A172 (cell line): ENCODE measurements at places on chromosomes 12 and 14.
A peak's percentile ranks its signal among the peaks of the same experiment; 100 is the strongest.

GRCh38 chr14:44791730-44792129, 170.0 kb downstream of the KLHL28 start:
- DNase-seq = no peak

DNA sequence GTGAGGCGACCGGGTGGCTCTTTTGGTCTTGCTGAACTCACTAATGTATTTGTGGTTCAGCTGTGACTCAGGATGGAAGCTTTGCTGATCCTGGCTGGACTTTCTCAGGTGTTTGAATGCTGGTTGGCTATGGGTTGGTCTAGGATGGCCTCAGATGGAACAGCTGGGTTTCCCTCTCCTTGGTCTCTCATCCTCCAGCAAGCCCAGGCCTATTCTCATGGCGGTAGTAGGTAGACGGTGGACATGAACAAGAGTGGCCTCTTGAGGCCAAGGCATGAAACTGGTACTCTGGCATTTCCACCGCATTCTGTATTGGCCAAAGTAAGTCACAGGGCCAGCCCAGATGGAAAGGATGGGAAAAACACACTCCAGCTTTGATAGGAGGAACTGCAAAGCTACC, 11.8 kb upstream of the POLR3B start:
- DNase-seq = peak; percentile 43

GRCh38 chr14:89466484-89466883, 49.5 kb upstream of the FOXN3 start:
- DNase-seq = no peak

DNA sequence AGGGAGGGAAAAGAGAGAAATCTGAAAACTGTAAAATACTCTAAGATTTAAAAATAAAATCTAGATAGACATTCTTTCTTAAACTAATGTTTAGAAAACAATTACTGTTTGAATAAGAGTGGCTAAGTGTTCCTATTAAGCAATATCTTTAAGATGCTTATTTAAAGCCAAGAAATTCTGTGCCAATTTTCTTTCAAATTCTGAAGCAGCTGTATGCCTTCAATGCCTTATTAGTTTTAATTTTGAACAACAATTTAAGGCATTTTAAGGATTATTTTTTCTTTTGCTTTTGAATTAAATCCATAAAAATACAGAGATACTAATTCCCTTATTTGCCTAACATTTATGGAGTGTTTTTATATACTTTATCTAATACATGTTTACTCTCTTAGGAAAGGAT, 50.3 kb upstream of the KITLG start:
- DNase-seq = no peak

DNA sequence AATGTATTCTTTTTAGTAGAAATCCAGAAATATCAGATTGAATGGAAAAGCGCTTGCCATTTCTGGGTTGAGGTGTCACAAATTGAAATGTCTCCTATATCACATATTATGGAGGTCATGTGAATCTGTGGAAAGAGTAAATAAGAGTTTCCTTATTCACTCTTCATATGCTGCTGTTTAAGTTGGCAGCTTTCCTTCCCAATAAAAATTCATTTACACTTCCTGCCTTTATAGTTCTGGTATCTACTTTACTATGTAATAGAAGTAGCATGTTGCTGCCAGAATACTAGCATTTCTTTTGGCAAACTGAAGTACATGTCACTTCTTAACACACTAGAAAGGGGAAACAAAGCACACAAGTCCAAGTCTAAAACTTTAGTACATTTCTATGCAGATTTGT, 60.8 kb downstream of the SDR9C7 start:
- DNase-seq = no peak
